Stimulated activated CD4-positive, alpha-beta T cell treated with anti-CD3 and anti-CD28 coated beads, Interleukin-4, amount 100 ng/mL, for 4 hours (primary cell): ENCODE measurements at places on chromosomes 5 and 9.

DNA sequence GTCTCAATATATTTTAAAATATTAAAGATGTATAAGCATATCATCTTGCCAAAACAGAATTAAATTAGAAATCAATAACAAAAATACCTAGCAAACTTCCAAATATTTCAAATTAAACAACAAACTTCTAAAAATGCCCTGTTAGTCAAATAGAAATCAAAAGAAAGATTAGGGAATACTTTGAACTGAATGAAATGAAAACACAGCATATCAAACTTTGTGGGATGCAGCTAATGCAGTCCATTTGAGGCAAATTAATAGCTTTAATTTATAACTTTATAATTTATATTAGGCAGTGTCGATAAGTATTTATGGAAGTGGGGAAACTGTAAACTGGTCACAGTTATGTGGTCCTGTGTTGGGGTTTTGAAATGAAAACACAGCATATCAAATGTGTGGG lies 17.1 kb downstream of the SLC6A3 start:
- DNase-seq: no peak

- no peak for DNase-seq
These were observed 247.2 kb downstream of the DENND1A start for GRCh38 chr9:123682746-123683145.

DNA sequence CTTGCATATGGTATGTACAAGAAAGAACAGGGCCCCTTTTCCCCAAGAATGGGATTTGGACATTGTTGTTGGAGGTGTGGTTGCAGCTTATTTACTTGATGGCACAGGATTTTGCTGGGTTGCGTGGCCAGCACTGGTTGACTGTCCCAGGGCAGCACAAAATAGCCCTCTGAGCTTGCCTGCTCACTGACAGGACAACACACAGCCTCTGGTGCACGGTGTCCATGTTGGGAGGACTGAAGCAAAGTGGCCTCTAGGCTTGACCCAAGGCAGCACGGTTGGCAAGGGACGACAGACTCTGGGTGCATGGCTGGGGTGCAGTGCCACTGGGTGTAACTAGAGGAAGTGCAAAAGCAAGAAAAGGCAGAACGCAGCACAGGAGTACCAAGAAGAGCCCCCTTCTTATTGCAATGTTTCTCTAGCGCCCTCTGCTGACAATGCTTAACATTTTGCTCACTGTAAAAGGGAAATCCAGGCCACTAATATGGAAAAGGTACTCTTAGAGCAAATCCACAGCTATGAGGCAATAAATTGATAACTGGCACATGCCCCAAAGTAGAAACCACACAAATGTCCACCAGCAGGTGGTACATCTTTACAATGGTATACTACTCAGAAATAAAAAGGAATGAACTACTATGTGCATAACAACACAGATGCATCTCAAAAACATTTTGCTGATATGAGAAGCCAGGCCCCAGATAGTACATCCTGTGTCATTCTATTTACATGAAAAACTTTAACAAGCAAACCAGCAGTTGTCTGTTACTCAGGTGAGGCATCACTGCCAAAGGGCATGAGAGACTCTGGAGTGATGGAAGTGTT lies 47.4 kb upstream of the BARX1 start:
- DNase-seq: no peak

- DNase-seq: no peak
These were observed 3.9 kb upstream of the ADCY2 start for GRCh38 chr5:7391814-7392692.

DNA sequence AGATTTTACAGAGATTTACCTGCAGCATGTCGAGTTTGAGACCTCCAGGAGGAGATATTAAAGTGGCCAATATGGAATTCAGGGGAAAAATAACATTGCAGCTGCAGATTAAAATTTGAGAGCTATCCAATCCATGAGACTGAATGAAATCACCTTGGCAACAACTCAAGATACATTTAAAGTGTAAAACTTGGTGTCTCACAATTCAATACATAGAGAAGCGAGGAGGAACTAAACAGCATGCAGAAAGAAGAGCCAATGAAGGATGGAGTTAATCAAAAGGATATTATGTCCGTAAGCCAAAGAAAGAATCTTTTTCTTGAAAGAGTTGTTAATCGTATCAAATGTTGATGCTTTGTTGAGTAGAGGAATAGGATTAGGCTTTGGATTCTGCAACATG lies 455.1 kb downstream of the CDH18 start:
- DNase-seq: no peak

DNA sequence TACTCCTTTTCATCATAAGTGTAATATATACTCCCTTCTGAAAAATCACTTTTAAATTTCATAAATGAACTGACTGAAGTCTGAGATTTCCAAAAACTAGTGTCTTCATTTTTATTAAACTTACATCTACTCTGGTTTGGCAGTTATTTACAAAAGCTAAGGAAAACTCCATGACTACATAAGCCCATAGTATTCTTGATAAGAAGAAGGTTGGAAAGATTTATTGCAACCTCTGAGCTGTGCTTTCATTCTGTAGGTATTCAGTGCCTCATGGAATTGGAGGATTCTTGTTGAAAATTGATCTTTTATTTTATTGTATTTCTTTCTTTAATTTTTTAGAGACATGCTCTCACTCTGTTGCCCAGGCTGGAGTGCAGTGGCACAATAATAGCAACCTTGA lies 41.7 kb downstream of the GNAQ start:
- no peak for DNase-seq

GRCh38 chr9:78707080-78707479 lies 410.2 kb downstream of the PSAT1 start:
- no peak for DNase-seq

- no peak for DNase-seq
These were observed 79.5 kb downstream of the CRB2 start for GRCh38 chr9:123435471-123435870.

GRCh38 chr5:99674101-99674500 lies 745.3 kb upstream of the CHD1 start:
- no peak for DNase-seq

- no peak for DNase-seq
These were observed 132.0 kb downstream of the PIK3R1 start for GRCh38 chr5:68347536-68347935.

DNA sequence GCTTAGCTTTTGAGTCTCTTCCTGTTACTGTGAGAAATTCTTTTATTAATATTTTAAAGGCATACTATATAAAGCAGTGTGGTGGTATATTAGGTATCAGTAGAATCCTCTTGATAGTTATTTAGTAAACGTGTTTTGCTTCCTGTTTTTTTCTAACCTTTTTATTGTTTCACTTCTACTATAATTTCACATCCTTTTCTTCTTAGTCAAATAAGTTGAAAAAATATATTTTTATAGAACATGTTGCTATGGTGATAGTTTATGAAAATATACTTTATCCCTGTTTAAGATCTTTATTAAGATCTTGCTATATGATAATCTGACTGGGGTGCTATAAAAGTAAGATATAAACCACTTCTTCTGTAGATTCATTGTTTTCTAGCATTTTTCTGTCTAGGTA lies 2.1 kb downstream of the POLK start:
- no peak for DNase-seq

- no peak for DNase-seq
These were observed 10.1 kb upstream of the FOXI1 start for GRCh38 chr5:170095646-170096045.

GRCh38 chr5:122007546-122007945 lies 45.8 kb downstream of the SRFBP1 start:
- no peak for DNase-seq

DNA sequence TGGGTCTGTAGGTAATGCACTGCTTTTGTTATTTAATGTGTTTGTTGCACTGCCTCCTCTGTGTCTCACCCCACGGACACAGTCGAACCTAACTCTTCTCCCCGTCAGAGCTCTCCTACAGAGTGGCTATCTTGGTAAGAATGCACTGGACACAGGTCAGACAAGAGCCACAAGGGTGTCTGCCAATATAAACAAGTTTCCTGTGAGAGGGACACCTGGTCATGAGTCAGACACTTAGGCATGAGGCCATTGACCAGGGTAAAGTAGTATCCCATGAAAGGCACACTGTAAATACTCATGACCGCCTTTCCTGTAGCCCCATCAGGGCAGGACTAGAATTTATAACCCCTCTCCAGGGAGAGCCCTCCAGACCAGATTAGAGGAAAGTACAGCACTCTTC lies 115.5 kb downstream of the SLC12A2 start:
- DNase-seq: no peak

DNA sequence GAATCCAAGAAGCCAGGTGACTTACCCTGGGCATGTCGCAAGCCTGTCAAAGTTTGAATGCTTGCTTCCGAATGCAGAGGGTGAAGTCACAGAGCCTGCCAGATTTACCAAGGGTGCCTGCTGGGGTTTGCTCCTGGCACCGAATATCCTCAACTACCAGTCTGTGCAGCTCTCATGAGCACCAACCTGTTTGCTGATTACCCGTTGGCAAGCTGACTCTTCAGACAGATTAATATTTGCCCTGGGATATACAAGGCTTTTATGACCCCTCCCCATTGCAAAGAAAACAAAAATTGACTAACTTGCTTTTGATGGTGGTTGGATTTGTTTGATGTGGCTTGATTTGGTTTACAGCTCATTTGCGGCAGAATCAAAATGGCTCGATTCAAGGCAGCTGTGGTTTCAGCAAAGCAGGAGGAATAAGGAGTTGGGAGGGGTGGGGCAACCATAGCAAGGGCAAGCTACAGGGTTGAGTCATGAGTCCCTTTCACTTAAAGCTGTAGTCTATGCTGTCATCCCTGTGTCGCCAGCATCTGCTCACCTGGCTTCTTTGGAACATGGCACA lies 82.3 kb upstream of the AGXT2 start:
- DNase-seq: peak; percentile 18

GRCh38 chr5:89597878-89598277 lies 714.9 kb upstream of the MEF2C start:
- no peak for DNase-seq

- DNase-seq: no peak
These were observed 41.7 kb downstream of the TMEM161B start for GRCh38 chr5:88226881-88227450.

DNA sequence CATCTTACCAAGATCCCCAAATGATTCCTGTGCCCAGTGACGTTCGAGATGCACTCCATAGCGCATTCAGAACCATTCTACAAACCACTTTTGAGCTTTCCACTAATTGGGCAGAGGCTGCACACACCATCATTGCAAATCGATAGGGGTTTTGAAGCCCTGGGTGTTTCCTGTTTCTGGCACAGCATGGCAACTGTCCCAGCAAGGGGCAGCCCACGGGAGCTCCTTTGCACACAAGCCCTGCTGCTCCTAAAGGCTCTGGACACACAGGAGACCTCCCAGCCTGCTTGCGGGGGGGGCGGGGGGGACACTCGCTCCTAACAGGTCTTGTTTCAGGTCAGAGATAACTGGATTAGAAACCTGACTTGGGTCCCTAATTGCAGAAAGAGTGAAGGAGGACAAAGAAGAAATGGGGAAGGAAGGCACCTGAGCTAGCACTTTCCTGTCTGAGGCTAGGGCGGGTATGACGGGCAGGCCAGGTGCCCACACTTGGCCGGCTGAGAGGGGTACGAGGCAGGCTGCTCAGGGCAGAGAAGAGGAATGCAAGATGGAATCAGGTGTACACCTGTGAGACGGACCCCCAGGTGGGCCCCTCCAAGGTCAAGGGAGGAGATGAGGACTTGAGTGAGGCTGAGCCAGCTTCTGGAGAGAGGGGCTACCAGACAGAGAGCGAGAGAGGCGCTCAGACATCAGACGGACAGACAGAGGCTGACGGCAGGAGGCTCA lies 820 bp downstream of the FBP1 start:
- no peak for DNase-seq

DNA sequence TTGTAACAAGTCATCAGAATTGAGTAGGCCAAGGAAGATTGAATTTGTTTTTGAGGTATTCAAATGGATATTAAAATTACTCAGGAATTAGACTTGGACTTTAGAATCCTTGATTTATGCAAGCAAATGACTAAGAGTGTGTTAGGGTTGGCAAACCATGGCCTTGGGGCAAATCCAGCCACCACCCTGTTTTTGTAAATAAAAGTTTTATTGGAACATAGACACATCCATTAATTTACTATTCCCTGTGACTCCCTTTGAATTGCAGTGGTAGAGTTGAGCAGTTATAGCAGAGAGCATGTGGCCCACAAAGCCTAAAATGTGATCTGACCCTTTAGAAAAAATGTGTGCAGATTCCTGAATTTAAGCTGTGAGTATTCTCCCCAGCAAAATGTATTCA lies 115.6 kb downstream of the WDR70 start:
- no peak for DNase-seq

DNA sequence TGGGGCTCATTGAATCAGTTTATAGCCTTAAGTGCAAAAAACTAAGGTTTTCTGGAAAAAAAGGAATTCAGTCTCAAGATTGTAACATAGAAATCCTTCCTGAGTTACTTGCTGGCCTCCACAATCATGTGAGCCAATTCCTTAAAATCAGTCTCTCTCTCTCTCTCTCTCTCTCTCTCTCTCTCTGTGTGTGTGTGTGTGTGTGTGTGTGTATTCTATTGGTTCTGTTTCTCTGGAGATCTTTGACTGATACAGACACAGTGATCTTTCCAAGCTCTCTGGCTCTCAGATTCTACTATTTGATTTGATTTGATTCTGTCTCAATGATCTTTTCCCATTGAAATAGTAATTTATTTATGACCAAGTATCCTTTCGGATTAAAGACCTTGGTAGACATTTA lies 74.6 kb downstream of the CFAP95 start:
- no peak for DNase-seq

DNA sequence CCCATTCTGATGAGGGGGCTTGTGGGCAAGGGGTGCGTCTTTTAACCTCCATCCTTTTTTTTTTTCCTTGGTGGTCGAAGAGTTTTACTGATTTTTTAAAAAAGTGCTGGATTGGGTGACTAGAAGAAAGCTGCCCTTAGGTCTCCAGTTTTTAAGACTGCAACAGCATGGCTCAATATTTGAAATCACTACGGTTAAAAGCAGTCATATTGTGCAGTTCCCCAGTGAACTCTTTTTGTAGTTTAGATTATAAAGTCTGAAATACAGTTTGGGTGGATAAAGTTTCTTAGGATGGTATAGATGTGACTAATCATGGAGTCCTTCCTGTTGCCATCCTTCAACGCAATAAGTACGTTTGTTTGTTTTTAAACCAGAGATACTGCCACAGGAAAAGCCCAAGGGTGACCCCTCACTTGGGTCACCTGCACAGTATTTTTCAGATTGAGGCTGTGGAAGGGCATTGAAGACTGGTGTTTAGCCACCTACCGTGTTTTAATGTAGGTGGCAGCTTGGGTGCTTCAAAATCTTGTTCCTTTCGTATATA lies 520 bp upstream of the DHFR start:
- no peak for DNase-seq

- no peak for DNase-seq
These were observed 164.4 kb downstream of the ZSWIM6 start for GRCh38 chr5:61496446-61496845.

DNA sequence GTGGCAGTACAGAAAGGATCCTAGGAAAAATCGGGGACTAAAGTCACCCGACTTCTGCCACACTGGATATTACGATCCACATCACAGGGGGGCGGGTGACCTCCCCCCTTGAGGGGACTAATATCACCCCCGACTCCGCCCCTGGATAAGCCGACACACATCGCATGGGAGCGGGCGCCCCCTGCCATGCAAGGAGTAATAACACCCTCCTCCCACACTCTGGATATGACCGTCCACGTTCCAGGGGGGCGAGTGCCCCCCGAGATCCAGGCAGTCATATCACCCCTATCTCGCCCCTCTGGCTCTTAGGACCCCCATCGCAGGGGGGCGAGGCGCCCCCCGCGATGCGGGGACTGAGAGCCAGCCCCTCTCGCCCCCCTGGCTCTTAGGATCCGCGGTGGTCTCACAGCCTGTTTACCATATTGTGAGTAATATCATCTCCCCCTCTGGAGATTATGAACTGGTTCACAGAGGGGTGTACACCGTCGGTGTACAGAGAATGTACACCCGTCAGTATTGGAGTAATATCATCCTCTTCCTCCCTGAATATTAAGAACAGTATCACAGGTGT lies 423.0 kb downstream of the DIRAS2 start:
- DNase-seq: peak; percentile 10
